ENCODE measurements at places on chromosomes 1 and 21.

- no peak for DNase-seq
Observed at GRCh38 chr1:182629499-182630096, 25.4 kb upstream of the RGS16 start.

- DNase-seq = no peak
Observed at GRCh38 chr1:228837817-228838716, 102.8 kb downstream of the RHOU start.

- DNase-seq = no peak
Observed at GRCh38 chr1:107740579-107740978, 224.4 kb downstream of the VAV3 start.

- no peak for DNase-seq
Observed at GRCh38 chr1:246425139-246425794, 81.8 kb downstream of the SMYD3 start.

GRCh38 chr1:198258491-198258890 lies 101.7 kb downstream of the NEK7 start:
- no peak for DNase-seq

DNA sequence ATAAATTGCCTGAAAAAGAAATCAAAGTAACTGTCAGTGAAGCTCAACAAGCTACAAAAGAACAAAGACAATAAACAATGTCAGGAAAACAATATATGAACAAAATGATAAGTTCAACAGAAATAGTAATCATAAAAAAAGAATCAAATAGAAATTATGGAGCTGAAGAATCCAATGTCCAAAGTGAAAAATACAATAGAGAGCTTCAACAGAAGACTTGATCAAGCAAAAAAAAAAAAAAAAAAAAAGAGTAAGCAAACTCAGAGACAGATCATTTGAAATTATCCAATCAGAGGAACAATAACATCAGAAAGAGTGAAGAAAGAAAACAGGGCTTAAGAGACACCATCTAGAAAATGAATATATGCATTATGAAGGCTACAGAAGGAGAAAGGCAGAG lies 251.4 kb upstream of the SAMSN1 start:
- no peak for DNase-seq

Data from activated CD8-positive, alpha-beta memory T cell treated with anti-CD3 and anti-CD28 coated beads for 1 hour (primary cell).